ENCODE measurements at places on chromosomes 12 and 14.

DNA sequence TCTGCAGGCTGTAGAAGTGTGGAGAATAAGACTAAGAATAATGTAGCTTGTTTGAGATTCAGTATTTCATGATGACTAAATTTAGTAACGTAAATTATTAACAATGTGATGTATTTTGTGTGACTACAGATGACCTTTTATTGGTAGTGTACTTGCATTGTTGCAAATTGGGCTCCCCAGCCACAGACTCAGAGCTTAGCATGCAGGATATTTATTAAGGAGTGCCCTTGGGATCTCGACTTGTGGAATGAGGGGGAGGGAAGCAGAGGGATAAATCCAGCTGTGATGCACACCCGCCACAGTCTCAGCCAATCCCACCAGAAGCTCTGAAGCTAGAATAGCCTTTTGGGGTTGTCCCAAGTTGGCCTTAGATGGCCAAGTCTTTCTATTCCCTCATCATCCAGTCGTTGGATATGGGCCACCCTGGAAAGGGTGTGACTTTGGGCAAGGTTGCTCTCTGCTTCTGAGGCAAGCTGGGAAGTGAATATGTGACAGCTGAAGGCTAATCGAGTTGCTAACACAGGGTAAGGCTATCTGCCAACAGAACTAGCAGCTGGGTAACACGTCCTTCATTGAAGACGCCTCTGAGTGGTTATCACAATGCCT, 42.1 kb upstream of the USP44 start:
- no peak for DNase-seq

DNA sequence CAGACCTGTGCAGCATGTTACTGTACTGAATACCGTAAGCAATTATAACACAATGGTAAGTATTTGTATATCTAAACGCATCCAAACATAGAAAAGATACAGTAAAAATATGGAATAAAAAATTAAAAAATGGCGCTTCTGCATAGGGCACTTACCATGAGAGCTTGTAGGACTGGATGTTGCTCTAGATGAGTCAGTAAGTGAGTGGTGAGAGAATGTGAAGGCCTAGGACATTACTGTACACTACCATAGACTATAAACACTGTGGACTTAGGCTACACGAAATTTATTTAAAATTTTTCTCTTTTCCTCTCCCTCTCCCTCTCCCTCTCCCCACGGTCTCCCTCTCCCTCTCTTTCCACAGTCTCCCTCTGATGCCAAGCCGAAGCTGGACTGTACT, 194.5 kb upstream of the CDKN3 start:
- no peak for DNase-seq

DNA sequence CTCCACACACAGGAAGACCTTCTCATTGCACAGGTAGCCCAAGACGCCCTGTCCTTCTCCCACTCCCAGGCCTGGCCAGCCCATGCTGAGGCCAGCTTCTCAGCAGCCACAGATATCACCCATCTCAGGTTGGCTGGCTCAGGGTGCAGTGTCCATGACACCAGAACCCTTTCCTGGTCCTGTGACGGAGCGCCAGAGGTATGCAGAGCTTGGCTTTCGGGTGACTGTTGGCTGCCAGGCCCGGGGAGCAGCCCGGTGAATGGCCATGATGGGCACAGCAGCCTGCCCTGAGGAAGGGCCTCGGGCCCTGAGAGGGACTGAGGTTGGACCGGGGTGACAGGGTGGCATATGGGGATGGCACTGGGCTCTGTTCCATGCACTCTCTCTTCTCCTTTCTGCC, 173.4 kb downstream of the TSPAN9 start:
- no peak for DNase-seq

- DNase-seq = no peak
Measured at GRCh38 chr14:32865827-32866376, 72.8 kb upstream of the NPAS3 start.

DNA sequence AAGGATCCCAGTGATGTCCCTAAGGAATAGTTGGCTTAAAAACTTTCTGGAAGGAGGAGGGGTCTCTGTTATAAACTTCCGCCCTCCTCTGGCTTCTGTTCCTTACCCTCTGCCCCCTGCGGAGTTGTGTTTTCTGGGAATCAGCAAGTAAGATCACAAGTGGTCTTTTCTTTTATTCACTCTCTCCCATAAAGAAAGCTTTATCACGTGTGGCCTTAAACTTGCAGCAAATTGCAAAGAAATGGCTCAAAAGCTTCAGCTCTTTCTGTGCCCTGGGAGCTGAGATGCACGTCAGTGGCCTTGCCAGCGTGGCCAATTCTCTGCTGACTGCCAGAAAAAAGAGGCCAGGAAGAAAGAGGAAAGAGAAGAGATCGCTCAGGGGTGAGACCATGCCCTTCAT, at the start of gene SLCO1C1:
SLCO1C1 (plus strand) TSS at position 101 of the 400 bp plus-strand sequence. CDS start 4,245 bp downstream, outside the sequence.
- no peak for DNase-seq

- no peak for DNase-seq
Measured at GRCh38 chr14:71764701-71765382, 167.4 kb upstream of the RGS6 start.

DNA sequence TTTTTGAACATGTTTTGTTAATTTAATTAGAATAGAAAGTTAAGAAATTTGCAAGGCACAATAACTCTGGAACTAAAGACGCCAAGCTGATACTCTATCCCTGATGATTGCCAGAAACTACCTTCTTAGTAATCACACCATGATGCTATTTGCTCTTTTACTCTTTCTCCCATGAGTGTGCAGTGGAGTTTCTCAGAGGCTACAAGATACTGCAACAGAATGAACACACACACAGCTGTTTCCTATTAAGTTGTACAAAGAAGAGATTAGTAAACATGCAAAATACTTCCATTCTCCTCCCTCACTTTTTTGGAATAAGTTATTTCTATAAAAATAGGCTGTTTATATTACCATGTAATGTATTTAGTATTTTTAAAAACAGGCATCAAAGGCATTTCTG, 1367.5 kb downstream of the AACS start:
- DNase-seq = no peak

GRCh38 chr12:47356129-47356700, 276.5 kb upstream of the AMIGO2 start:
- no peak for DNase-seq

DNA sequence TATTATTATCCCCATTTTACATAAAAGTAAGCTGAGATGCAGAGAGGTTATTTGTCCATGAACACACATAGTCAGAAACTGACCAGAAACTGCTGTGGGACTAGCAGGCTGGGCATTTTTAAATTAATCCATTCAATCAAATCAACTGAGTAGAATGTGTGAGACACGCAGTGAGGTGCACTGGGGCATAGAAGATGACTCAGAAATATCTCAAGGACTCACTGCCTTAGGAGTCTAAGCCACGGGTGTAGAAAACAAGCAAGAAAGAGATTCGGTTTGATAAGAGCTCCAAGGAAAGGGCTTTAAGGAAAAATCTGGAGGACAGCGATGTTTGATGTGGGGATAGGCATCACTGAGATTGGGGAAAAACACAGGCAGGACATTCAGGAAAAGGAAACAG, 127.8 kb downstream of the ANO2 start:
- no peak for DNase-seq

DNA sequence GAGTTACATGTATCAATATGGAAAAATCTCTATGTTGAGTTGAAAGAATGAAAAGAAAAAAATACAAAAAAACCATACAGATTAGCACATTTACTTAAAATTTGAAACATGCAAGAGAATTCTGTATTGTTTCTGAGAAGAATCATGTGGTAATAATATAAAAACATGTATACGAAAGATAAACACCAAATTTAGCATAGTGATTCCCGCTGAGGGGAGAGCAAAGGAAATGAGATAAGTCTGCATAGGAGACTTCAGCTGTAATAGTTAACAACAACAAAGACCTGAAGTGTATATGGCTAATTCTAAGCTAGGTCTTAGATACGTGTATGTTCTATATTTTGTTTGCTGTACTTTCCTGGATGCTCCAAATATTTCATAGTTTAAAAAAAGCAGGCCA, 46.5 kb downstream of the FNTB start:
- DNase-seq = no peak

GRCh38 chr14:89304561-89304960, 112.5 kb downstream of the FOXN3 start:
- DNase-seq = no peak

GRCh38 chr12:132485619-132486018, 4.3 kb upstream of the FBRSL1 start:
- DNase-seq = no peak

GRCh38 chr12:25775968-25776367, 182.5 kb upstream of the RASSF8 start:
- no peak for DNase-seq

DNA sequence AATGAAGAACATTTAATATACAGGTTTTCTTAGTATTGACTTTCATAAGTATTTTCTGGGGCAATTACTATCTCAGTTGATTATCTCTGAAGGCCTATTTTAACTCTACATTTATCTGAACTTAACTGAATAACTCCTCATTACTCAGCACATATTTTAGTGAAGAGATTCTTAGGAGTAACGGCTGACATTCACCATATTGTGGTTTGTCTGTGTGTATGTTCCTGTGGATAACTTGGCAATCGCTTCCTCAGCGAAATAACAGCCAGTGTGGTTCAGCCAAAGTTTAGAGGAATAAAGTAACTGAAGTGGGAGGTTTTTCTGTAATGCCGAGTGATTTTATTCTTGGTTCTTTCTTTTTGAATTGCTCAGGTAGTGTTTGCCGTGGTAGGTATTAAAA, 168.0 kb downstream of the RAD51B start:
- no peak for DNase-seq

GRCh38 chr14:89640141-89640540, 223.1 kb upstream of the FOXN3 start:
- no peak for DNase-seq

DNA sequence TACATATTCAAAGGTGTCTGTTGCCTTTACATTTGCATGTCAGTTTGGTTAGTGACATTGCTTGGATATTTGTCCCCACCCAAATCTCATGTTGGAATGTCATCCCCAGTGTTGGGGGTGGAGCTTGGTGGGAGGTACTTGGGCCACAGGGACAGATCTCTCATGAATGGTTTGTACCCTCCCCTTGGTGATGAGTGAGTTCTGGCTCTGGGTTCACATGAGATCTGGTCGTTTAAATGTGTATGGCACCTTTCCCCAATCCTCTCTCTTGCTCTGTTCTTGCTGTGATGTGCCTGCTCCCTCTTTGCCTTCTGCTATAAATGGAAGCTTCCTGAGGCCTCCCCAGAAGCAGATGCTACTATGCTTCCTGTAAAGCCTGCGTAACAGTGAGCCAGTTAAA, 207.9 kb upstream of the DIO3 start:
- DNase-seq = no peak

DNA sequence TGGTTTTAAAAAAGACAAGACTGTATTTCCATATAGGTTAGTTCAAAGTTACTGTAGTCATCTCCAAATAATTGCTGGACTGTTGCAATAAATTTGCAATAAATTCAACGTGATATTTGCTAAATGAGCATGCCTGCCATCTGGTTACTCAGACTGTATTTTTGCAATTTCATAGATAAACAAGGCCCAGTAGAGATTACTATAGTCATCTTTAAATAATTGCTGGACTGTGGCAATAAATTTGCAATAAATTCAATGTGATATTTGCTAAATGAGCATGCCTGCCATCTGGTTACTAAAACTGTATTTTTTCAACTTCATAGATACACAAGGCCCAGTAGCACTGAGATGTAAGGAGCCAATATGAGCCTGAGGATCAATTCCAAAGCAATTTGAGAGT, 5.6 kb downstream of the NTN4 start:
- DNase-seq = no peak

DNA sequence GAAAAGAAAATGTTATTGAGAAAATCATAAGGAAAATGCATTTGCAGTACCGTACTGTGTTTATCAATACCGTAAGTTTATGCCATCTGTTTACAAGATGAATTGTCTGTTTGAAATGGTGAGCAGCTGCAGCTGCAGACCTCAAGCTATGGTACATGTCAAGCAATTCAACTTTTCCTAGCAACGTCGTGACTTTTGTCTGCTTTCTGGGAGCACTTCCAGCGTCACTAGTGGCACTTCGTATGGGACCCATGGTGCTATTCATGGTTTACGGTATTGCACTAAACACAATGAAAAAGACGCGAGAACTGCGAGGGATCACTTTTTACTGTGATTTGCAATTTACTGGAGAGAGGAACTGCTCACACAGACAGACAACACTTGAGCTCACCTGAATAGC, 160.8 kb downstream of the UNC79 start:
- no peak for DNase-seq

DNA sequence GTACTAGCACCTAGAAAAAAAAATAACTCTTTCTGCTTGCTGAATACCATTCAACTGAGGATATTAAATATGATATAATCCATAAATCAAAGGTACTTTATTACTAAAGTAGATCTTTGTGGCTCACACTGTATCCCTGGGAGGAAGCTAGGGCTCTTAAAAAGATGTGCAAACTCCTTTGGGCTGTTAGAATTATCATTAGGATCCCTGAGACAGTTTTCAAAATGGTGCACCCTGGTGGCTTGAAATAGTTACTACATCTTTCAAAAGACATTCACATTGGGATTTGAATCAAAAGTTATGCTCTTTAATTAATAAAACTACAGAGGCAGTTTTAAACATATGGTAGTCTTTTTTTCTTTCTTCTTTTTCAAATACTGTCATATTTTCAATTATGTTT, 228.5 kb upstream of the G2E3 start:
- no peak for DNase-seq

- peak; percentile 78 for DNase-seq
Measured at GRCh38 chr12:75480469-75480949, at the start of gene GLIPR1. GLIPR1 (plus strand) TSS chr12:75480755; CDS start chr12:75480881, 126 bp downstream.

GRCh38 chr12:49518914-49519573, 19.8 kb upstream of the KCNH3 start:
- no peak for DNase-seq

GRCh38 chr14:74907744-74908143, 15.3 kb downstream of the RPS6KL1 start:
- no peak for DNase-seq
